NCI-H1417 (cell line): ENCODE measurements at places on chromosomes 5 and 9.

DNA sequence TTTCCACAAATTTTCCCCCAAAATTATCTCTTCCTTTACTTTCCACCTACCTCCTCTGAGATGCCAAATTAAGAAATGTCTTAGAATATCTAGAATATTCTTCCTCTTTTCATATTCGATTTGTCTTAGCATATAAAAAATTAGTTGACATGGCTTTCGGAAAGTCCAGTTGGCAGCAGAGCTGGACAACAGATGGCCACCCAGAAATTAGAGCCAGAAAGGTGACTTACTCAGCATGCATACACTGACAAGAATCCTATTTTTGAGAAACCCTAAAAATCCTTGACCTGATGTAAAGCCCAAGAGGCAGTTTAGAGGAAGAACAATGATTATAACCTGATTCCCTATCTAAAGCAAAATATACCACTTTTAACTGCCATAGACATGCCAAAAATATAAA, 22.0 kb downstream of the TMEM167A start:
- no peak for DNase-seq

DNA sequence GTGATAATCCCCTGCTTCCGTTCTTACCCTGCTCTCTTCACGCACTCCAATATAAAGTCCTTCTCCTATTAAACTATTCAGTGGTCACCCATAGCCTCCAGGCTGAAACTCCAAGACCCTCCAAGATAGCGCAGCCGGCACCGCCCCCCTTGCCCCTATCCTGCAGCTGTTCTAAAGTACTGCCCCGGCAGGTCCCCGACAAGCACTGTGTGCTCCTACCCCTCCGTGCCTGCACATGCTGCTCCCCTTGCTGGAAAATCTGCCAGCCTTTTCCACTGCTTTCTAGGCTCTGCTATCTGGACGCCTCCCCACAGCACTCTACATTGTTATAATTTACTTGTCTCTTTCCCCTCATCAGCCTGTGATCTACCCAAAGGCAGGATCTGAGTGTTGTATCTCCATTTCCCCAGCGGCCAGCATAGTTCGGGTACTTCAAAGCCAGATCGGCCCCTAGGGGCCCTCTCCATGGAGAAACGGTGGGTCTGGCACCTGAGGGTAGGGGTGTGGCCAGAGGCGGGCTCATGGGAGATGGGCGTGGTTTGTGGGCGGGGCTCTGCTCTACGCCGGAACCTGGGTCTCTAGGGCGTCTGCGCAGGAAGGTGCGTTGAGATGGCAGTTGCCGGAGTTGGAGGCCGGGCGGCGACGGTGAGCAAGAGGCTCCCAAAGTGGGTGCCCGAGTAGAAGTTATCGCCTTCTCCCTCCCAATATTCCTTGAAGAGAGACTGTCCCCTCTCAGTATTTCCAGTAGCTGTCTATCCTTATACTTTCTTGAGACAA, 83.5 kb upstream of the RUSC2 start:
- DNase-seq = no peak

- no peak for DNase-seq
Measured at GRCh38 chr5:32639943-32640342, 54.6 kb downstream of the SUB1 start.

DNA sequence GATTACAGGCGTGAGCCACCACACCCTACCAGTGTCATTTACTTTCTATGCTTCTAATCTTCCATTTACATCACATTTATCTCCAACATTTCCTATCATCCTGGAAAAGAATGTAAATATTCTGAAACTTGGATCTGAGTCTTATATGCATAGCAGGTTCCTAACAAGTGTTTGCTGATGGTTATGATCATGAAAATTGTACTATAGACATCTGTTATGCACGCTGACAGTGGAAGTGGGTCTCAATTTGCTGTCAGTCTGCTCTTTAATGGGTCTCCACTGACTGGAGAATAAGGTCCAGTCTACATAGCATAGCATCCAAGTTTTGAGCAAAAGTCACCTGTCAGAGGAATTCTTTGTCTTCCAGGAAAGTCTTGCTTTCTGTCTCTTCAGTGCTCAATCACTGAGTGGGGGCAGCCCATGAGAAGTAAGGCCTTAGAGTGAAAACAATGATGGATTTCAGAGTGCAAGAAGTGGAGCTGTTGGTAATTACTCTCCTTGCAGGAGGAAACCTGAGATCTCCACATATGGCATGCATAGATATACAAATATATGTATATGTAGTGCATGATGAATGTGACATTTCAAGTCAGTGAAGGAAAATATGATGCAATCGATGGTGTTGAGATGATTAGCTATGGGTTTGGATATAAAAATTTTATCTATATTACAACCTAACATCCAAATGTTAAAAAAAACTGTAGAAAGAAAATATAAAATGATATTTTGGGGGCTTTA, 29.2 kb upstream of the MSANTD3 start:
- no peak for DNase-seq

DNA sequence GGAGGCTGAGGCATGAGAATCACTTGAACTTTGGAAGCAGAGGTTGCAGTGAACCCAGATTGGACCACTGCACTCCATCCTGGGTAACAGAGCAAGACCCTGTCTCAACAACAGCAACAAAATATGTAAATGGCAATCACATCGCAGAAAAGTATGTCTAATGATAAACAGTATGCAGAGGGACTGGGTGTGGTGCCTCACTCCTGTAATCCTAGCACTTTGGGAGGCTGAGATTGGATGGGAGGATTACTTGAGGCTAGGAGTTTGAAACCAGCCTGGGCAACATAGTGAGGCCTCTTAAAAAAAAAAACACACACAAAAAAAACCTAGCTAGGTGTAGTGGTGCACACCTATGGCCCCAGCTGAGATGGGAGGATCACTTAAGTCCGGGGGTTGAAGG, 40.3 kb downstream of the HSDL2 start:
- DNase-seq = no peak

DNA sequence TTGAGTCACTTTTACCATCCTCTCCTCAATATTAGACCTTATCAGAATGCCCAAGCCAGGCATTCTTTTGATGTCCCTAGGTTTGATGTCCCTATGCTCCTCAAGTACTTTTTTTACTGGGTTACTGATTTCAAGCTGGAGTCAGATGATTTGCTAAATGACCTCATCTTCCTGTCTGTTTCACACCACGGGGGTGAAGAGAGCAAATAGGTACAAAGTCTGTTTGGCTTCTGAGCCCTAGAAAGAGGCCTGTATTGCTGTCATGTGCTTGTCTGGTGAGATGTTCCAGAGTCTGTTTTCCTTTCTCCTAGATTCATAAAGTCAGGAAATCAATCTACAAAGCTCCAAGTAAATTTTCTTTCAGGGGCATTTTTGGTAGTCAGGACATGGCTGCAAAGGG, 12.7 kb upstream of the DAB2 start:
- DNase-seq = no peak

DNA sequence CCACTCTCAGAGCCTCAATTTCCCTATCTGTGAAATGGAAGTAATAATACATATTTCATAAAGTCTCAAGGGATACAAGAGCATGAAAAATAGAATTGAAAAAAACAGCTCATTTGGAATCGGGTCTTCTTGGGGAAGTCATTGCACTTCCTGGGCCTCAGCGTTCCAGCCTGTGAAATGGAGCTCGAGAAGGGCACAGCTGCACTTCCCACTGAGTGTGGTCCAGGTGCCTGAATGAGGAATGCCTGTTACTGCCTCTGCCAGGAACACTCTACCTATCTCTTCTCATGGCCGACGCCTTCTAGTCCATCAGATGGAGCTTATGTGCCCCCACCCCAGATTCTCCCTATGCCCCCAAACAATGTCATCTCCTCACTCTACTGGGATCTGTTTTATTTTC, 924 bp upstream of the NEURL1B start:
- no peak for DNase-seq

DNA sequence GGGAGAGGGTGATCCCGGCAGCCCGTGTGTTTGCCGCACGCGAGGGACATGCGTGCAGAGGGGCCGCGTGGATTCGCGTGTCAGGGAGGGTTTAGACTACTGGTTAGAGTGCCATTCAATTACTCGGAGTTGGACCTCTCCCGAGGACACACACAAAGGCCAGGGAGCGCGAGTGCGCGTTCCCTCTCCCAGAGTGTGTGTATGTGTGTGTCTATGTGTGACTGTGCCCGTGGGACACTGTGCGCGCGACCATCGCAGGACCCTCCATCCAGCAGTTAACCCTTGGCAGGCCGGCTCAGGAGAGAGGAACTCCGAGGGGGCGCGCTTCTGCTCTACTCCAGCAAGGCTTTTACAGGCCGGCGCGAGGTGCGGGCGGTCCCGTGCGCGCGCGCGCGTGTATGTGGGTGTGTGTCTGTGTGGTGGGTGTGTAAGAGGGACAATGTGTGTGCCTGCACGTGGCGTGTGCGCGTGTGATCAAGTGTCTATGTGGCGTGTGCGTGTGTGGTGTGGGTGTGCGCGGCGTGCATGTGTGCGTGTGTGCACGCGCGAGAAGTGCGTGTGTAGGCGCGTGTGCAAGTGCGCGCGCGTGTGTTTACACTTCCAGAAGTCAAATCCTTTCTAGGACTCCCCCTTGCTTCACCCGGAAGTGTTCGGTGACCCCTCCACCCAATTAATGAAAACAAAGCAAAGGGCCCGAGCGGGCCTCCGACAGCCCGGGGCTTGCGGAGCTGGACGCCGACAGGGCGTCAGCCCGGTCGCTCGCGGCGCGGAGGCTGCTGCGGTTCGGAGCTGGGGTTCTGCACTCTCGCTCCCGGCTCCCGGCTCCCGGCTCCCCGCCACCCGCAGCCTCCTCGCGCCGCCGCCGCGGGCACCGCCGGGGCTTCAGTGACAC, 75.3 kb upstream of the TBCA start:
- DNase-seq = no peak

- no peak for DNase-seq
Measured at GRCh38 chr5:74201334-74202081, 439.0 kb downstream of the ENC1 start.

DNA sequence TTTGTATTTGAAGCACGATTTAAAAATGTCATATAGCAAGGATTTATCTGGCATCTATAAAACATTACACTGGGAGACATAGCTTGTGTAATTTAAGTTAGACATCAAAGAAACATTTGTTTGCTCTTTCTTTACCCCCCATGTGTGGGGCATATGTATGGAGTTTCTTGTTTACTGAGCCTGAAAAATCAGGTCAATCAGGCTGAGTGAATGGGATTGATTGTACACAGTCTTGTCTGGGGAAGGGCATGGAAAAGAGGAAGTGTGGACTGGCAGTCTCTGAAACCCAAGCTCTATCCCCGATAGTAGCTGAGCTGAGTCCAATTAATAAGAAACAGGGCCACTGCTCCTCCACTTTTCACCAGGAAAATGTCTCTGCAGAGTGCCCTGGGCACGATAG, 49.4 kb downstream of the SLC46A2 start:
- no peak for DNase-seq

GRCh38 chr5:35900972-35901695, 37.3 kb downstream of the CAPSL start:
- DNase-seq = no peak

DNA sequence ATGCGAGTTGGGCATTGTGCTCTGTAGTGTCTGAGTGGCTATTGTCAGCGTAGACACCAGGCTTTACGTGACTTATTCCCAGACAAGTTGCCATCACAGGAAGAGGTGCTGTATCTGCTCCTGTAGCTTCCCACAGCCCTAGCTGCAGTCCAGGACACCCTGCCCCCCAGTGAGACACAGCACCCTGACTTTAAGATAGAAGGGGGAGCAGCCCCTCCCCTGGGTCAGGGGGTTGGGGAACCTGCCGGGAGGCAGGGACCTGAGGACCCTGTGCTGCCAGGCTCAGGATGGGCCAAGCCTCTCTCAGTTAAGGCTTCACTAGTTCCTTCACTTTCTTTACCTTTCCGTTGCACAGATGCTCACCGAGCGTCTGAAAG, 75.4 kb downstream of the NEK6 start:
- no peak for DNase-seq

- no peak for DNase-seq
Measured at GRCh38 chr5:134735243-134735642, 3.1 kb upstream of the CAMLG start.

DNA sequence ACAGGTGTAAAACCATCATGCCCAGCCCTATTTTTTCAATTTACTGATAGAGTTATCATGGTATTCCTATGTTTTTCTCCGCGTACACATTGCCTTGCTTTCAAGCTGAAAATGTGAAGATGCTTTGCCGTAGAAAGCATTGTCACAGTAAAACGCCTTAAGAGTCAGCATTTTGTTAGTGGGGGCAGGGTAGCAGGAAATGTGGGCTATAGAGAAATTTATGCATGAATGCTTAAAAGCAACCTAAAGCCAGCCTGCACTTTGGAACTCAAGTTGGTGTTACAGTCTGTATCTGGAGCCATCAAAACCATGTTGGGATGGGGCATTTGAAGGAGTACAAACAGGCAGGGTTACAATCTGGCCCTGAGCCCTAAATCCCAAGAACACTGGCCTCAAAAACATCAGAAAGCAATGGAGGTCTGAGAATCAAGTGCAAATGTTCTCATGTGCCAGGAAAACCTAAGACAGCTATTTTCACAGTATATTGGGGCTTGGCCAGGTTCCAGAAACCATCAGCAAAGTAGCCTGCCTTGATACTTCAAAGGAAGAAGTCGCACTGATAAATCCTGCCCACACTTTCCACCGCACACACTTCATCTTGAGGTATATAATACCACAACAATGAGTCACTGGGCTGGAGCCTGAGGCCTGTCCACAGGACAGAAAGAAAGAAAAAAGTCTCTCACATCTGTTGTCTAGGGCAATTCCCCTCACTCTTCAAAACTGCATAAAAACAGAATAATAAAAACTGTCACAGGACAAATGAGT, 313.8 kb downstream of the ENC1 start:
- DNase-seq = peak; percentile 2

DNA sequence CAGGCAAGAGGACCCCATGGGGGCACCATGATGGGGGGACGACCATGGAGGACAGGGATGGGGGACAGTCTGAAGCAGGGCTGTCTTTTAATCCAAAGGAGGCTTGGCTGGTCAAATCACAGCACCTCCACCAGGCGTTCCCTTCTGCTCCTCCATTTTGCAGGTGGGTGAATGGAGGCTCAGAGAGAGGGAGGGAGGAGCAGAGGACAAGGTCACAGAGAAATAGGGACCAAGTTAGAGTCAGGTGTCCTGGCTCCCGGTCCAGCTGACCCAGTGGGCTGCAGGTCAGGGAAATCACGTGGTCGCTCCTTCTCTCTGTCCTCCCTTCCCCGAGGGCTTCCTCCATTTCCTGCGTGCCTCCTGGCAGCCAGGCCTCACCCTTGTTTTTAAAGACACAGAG, 156.4 kb upstream of the SMIM23 start:
- DNase-seq = no peak

DNA sequence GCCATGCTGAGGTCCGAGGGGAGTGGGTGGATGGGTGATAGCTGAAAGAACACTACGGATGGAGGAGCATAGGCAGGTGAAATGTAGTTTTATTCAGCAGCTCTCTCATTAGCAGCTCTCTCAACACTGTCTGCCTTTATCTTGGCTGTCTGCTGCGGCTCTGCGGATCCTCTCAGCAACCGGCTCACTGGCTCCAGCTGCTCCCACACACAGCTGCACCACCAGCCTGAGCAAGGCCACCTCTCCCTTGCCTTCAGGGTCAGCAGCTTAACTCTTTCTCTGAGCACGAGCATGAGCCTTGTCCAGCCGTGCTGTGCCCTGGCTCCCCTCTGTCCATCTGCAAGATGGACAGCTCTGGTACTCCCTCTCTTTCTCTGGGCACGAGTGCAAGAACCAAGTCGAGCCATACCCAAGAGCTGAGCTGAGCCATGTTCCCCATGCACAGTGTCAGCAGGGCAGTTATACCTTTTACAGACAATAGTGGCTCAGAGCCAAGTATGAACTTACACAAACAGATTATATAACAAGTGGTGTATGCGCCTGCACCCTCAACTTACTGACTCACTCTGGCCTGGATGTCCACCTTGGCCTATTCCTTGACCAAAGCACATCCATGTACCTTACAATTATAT, 108.5 kb downstream of the MACIR start:
- DNase-seq = no peak
